ENCODE measurements at places on chromosomes 5 and 9.

DNA sequence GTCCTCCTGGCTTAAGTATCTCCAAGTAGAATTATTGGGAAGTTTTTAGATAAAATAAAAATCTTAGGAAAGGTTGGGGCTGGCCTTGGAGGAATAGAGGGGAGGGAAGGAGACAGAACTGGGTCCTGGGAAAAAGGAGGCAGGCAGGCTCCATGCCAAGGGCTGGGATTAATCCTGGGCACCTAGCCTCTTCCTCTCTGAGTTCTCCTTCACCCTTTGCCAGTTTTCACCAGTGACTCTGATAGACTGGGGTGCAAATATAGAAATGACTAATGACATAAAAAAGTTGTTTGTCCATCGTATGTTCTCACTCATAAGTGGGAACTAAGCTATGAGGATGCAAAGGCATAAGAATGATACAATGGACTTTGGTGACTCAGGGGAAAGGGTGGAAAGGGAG is 81.9 kb downstream of the RMI1 start:
- DNase-seq = no peak

- no peak for DNase-seq
Measured at GRCh38 chr5:76850543-76851145, 830 bp downstream of the S100Z start.

DNA sequence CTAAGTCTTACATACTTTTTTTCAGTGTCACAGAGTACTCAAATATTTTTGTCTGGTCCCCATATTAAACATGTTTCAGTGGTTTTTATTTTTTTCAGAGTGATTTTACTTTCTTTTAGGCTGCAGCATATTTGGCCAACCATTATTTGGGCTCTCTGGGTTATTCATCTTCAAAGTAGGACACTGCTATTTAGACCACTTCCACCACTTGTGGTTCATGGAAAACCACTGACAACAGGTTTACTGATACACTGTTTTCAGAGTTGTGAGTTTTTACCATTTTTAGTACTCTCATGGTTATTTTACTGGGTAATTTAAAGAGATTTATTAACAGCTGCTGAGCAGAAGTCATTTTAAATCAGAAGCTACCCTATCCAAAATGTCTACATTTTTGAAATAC is 437.6 kb downstream of the KIAA0825 start:
- no peak for DNase-seq

GRCh38 chr5:55220433-55221185 is 6.5 kb downstream of the MCIDAS start:
- DNase-seq = no peak

DNA sequence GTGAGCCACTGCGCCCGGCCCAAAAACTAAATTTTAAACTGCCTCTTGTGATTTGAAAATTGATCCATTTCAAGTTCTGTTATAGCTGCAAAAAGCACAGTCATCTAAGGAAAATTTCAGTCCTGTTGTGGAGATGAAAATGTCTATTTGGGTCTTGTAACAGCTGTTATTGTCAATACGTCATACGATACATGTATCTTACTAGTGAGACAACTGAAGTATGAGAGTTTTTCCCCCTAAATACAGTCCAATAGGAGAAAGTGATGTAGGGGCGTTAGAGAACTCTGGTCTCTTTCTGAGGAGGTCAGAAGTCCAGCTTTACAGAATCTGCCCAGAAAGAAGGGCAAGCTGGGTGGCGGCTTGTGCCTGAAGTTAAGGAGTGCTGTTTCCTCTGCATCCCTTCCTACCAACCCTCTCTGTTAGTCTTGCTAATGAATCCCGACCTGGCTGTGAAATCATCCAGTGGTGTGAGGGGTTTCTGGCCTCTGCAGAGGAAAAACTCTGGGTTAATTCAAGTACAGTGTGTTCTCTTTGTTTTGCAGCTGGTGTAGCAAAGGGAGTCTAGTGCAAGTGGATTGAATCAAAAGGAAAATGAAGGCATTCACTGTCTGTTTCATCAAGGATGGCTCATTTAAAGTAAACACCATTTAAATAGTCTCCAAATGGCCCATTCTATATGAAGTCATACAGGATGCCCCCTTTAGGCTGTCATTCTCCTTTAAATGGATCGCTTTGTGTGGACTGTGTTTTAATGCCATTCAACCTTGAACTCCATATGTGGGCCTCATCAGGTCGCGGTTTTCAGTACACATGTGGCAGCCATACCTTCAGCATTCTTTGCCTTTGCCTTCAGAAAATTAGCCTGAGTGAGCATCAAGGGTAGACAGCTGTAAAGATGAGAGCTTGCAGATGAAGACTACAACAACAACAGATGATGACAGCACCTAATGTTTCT is 59.0 kb downstream of the AOPEP start:
- DNase-seq = no peak

DNA sequence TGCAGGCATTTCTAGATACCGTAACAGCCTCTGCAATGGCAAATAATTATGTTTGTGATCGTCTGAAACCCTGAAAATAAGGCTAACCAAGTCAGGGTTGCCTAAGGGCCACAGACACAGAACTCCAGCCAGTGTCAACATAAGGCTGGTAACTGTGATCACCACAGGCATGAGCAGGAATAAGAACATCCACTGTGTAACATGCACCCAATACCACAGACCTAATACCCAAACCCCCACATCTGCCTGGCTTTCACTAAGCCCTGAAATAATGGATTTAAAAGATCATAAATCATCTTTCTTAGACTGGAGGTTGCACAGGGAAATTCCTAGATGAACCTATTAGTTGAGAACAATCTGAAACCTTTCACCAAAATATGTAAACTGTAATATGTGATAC is 394.5 kb downstream of the NFIB start:
- DNase-seq = no peak

DNA sequence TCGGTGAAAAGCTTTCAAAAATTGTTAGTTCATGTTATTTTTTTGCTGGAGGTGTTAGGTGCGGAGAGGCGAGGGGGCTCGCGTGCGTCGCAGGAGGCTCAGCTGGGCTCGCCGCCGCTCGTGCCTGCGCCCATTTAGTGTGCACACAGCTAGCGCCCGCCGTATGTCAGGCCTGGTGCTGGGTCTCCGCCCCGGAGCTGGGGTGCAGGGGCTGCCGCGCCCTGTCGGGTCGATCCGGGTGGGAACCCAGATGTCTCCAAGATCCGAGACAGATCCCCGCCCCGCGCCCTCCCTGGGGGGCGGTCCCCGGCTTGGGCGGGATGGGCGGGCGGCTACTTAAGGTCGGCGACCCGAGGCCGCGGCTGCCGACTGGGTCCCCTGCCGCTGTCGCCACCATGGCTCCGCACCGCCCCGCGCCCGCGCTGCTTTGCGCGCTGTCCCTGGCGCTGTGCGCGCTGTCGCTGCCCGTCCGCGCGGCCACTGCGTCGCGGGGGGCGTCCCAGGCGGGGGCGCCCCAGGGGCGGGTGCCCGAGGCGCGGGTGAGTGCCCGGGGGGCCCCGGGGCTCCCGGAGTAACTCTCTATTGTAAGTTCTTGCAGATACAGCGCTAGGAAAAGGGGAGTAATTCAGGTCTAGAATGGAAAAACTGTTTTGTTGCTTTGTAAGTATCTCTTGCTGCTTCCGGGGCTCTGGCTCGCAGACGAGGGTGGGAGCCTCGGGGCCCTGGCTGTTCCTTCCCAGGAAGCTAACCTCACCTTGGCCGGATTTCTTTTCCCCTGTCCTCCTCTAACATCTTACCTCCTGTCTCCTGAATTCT is 31.7 kb downstream of the GSN start:
- no peak for DNase-seq
